ENCODE measurements at places on chromosomes 16 and 17.

- DNase-seq = no peak
Measured at GRCh38 chr17:41419716-41420115, 4.7 kb downstream of the KRT37 start.

DNA sequence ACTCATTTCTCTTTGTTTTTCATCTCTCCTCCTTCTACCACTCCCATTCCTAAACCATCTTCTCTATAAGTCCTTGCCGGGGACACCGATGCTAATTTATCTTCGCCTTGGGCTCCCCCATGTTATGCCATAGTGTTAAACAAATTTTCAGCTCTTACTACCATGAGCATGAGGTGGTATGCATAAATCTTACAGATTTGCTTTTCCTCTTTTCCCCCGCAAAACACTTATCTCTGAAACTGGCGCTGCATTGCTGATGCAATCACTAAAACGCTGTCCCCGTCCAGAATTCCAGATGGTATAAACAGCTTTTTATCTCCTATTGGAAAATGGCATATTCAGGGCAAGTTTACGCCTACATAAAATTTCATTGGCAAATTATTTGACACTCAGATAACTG lies 673.6 kb upstream of the CDH8 start:
- no peak for DNase-seq

- no peak for DNase-seq
Measured at GRCh38 chr17:78082988-78083387, 45.6 kb downstream of the TMC6 start.

DNA sequence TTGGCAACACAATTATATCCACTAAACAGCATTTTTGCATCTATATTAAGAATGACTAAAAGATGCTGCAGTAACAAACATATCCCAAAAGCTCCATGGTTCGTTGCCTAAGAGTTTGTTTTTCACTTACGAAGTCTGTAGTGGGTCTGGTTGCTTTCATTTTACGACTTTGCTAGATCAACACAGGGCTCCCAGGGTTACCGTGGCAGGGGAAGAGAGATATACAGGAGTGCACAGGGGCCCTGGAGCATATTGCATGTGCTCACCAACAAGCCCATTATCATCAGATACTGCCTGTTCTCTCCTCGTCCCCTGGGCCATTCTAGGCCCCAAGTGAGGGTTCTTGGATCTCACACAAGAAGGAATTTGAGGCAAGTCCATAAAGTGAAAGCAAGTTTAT lies 3.1 kb upstream of the MMP2 start:
- no peak for DNase-seq

- DNase-seq = no peak
Measured at GRCh38 chr16:23452221-23452571, 793 bp downstream of the COG7 start.

DNA sequence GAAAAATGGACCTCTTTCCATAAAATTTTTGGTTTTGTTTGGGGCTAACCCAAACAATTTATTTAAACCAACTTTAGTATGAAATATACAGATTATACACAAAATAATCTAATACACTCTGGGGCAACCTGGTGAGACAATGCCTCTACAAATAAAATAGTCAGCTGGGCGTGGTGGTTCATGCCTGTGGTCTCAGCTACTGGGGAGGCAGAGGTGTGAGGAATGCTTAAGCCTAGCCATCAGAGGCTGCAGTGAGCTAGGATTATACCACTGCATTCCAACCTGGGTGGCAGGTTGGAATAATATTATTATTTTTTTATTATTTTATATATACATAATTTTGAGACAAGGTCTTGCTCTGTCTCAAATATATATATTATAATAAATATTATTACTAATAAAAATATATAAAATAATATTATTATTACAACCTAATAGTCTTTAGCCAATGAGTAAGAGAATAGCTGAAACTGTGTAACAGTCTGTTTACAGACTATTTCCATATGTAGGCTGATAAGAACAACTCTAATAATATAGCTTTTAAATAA lies 50.5 kb downstream of the GLG1 start:
- DNase-seq = no peak

DNA sequence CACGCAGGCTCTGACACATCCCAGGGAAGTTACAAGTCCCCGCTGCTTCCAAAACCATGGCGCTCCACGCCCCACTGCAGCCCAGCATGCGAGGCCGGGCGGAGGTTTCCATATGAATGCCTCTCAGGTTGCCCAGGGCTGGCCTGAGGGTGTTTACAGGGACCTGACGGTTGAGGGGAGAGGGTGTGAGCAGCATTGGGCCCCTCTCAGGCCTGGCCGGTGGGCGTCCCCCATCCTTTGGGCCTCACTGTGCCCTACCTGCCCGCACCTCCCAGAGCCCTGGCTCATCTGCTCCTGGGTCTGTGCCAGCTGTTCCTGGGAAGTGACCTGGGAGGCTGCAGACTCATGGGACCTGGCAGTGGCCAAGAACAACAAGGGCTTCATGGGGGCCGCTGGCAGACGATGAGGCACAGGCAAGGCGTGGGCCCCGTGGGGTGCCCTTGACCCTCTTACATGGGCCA lies 173.5 kb downstream of the C16orf95 start:
- DNase-seq = no peak

DNA sequence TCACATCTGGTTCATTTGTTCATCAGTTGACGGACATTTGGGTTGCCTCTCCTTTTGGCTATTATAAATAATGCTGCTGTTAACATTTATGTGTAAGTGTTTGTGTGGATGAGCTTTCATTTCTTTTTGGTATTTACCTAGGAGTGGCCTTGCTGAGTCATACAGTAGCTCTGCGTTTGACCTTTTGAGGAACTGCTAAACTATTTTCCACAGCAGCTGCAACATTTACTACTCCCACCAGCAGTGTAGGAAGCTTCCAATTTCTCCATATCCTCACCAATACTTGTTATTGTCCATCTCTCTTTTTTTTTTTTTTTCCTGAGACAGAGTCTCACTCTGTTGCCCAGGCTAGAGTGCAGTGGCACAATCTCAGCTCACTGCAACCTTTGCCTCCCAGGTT lies 20.7 kb upstream of the PLCG2 start:
- DNase-seq = no peak

DNA sequence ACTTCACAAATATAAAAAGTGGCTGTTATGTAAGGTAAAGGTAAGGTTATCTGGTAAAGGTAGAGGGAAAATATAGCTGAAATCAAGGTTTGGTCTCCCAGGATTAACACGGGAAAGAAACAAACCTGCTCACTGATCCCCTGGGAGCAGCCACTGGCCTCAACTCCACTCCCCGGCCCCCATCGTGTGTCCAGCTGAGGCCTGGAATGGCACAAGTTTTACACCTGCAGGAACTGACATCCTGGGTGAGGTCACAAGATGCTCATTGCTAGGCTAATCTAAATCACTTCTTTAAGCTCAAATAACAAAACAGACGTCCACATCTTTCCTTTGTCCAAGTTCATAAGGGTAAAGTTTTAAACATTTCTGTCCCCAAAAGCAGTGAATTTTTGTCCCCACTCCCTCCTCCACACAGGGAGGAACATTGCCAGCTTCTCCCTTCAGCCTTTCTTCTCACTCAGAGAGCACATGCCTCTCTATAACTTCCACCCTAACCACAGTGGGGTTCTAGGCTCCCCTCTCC lies 46.3 kb downstream of the ERN1 start:
- DNase-seq = no peak

DNA sequence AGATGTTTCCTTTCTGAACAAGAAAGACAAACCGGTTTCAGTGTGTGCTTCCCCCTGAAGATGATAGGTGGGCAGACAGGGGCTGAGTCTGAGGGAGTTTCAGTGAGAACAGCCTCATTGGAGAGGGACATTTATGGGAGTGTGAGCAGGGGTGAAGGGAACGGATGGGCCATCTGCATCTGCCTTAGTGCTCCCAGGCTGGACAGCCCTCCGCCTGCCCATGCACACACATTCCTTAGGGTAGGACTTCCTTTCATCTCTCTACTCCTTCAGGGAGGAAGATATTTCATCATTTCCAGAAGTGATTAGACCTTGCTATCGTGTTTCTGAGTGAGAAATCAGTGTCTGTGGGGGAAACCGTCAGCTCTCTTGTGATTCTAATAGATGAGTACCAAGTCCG lies 3.8 kb downstream of the SHISA6 start:
- DNase-seq = no peak

- no peak for DNase-seq
Measured at GRCh38 chr16:64478252-64478906, 643.5 kb downstream of the CDH11 start.

DNA sequence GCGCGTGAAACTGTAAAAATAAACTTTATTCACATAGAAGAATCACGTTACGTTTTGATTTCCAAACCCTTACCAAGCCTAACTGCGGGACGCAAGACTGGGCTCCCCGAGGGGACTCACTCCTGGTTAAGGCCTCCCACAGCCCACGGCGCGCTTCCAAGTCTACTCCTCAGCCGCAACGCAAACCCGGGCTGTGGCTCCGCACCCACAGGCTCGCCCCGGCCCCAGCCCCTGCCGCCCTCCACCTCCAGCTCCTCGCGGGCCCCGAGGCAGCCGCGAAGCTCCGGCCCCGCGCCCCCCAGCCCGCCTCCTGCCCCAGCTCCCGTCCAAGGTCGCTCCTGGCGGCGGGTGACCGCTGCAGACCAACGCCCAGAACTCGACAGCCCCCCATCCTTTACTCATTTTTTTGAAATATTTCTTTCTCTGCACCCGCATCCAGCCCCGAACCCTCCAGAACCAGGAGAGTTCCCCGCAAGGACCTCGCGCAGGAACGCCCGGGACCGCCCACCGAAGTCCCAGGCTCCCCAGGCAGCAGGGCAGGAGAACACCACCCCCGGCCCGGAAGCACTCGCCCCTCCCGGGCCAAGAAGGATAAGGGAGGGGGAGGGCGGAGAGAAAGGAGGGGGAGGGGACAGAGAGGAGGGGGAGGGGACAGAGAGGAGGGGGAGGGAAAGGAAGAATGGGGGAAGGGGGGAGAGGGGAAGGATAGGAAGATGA lies 912 bp downstream of the USP22 start:
- peak; percentile 64 for DNase-seq

GRCh38 chr16:86220561-86220960 lies 289.8 kb upstream of the FOXF1 start:
- no peak for DNase-seq

DNA sequence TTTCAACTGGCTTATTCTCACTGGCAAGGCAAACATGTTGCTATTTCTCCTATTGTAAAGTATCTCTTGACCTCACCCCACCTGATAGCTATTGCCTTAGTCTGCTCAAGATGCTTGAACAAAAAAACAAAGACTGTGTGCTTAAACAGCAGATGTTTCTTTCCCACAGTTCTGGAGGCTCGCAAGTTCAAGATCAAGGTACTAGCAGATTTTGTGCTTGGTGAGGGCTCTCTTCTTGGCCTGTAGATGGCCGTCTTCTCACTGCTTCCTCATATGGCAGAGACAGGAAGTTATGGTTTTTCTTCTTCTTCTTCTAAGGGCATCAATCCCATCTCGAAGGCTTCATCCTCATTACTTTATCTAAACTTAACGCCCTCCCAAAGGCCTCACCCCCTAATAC lies 109.7 kb upstream of the CLEC3A start:
- no peak for DNase-seq

DNA sequence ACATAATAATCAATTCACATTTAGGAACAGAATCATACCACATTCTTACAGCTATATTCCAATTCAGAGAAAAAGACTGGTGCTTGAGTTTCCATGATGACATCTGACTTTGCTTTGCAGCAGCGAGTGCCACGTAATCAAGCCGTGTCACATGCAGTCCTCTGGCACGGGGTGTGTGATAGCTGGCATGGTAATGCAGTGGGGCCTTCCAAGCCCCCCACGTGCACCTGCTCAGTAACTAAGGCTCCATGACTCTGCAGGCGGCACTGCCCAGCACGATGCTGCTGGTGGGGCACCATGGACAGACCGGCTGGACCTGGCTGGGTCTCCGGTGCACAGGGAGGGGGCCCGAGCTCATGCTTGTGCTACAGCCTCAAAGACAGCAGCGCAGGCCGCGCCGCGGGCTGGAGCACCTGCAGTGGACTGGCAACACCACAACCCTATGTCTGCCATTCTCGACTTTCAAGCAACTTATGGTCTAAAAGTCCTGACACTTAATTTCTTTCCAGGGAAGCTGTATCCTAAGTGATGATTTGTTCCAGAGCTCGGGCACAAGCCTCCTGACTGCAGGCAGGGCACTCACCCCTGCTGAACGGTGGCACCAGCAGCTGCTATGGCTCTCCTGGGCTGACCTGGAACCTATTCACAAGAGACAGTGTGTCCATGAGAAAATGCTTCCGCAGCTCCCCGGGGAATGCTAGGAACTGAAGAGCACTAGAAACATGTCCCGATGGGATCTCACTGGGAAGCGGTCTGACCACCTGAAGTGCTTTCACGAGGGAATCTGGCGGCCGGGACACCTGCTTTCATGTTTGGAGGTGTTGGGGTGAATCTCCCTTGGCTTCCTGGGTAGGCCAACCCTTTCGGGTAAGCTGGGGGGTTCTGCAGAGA lies 99.5 kb upstream of the DNAH17 start:
- DNase-seq = no peak

DNA sequence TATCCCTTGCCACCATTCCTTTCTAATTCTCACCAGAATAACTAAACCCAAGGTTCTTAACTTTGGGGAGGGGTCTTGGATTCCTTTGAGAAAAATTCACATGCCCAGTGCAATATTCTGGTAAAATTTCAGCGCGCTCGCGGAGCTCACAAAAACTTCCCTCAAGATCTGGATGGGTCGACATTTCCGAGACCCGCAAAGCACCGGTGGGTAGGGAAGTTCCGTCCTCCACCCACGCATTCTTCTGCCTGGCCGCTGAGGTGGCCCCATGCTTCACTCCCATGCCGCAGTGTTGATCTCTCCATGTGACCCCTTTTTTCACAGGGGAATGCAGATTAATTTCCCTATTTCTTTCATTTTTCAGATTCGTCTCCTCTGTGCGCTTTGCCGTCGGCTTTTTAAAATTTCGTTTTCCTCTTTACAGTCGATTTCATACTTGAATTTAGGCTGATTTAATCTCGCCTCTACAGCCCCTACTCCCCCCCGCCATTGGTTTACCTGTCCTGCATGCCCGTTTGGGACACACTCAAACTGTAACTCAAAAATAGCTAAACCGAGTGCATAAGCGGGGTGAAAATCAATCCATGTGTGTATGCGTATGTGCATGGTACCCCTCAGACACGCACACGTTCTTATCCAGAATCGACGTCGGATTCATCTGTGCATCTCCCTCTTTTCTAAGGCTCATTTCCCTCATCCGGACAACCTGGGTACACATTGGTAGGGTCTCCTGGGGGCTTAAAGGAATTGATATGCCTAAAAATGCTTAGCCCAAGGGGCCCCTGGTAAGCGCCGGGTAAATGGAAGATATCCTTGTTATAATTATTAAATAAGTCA lies 1.4 kb upstream of the SP6 start:
- no peak for DNase-seq

GRCh38 chr16:81996664-81997509 lies 14.4 kb downstream of the SDR42E1 start:
- DNase-seq = peak; percentile 46

GRCh38 chr17:27413792-27414191 lies 42.5 kb upstream of the KSR1 start:
- DNase-seq = no peak

GRCh38 chr16:4017807-4018206 lies 98.4 kb downstream of the ADCY9 start:
- DNase-seq = no peak

DNA sequence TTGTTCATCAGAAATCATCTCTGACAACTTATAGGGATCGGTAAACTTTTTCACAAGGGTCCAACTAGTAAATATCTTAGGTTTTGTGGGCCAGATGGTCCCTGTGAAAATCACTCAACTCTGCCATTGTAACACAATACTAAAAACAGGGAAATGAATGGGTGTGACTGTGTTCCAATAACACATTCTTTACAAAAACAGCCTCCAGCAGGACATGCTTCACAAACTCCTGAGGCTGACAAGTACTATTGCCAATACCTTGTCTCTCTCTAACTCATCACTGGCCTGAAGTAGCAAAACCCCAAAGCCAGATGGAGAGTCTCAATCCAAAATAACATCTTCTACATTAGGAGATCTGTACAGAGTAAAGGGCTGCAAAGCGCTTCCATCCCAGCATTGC lies 312.3 kb downstream of the TOX3 start:
- DNase-seq = no peak
